CD4-positive, alpha-beta T cell treated with Interleukin-4 for 4 hours (primary cell): ENCODE measurements at places on chromosomes 5 and 9.

- no peak for DNase-seq
Observed at GRCh38 chr9:82957529-82958379, 105.2 kb downstream of the RASEF start.

DNA sequence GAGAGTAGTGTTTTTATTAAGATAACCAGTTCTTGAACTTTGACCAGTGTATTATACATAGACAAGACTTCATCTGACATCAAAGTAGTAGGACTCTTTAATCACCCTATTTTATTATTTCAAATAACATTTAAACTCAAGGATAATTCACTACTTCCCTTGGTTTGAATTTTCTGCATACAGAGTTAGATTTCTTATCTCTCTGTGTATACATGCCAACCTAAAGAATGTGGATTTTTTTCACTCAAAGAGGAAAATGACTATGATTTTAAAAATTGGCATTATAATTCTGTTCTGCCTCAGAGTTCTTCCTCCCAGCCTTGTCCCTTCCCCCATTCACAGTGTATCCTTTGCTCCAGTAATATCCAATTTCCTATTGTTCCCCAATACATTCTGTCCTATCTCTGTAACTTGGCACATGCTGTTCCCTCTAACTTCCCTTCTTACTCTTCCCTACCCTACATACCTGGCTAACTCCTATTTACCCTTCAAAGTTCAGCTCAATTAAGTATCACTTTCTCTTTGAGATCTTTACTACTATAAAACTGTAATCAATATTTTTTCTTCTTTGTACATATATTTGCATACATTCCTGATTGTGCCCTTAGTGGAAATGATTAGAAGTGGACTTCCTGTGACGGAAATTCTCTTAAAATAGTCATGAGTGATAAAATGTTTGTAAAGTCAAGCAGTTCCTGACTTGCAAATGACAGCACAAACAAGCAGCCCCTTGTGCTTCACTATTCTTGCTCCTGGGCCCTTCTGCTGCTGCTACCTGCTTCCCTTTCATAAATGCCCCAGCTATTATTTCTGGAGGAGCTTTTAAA lies 38.1 kb upstream of the DENND4C start:
- DNase-seq: no peak

GRCh38 chr5:78280261-78280660 lies 14.2 kb downstream of the AP3B1 start:
- DNase-seq: no peak

GRCh38 chr5:145118127-145118526 lies 717.0 kb downstream of the PRELID2 start:
- DNase-seq: no peak

- DNase-seq: no peak
Observed at GRCh38 chr5:168177831-168178450, 113.5 kb upstream of the WWC1 start.

GRCh38 chr5:50445296-50445949 lies 4.3 kb upstream of the EMB start:
- DNase-seq: peak; percentile 71

DNA sequence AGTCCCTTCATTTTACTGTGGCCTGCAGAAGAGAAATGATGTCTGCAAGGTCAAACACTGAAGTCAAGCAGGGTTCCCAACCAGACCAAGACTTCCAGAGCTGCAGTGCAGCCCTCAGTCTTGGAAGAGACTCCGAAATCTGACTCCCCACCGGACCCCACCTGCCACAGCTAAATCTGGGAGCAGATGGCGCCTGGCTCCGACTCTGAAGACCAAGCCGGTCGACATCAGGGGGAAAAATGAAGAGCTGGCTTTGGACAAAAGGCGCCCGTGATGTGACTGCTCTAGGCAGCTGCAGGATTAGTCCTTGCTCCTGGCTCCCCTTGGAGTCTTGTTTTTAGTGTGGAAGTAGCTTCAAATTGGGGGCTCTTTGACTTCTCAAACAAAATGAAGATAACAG lies 72.4 kb upstream of the ZNF622 start:
- DNase-seq: no peak

DNA sequence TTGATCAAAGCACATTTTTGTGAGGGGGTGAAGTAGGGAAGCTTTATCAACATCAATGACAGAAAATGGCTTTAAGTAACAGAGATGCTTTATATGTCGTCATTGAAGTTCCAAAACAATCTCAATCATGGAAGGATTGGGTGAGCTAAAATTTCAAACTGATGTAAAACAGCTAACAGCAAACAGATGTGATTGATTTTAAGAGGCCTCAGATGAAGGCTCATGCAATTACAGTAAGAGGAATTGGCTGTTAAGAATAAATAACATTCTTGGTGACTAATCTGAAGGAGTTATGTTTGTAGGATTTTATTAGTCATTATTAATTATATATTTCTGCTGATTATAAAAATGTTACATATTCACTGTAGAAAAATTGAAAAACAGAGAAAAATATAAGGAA lies 63.5 kb upstream of the PUM3 start:
- no peak for DNase-seq

GRCh38 chr9:32503008-32503407 lies 23.0 kb downstream of the RIGI start:
- no peak for DNase-seq

DNA sequence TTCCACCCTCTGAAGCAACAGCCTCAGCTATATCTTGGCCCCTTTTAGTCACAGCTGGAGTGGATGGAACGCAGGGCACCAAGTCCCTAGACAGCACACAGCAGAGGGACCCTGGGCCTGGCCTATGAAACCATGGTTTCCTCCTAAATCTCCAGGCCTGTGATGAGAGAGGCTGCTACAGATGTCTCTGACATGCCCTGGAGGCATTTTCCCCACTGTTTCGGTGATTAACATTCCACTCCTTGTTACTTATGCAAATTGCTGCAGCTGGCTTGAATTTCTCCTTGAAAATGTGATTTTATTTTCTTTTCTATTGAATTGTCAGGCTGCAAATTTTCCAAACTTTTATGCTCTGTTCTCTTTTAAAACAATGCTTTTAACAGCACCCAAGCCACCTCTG lies 384.8 kb downstream of the PRR16 start:
- DNase-seq: no peak

DNA sequence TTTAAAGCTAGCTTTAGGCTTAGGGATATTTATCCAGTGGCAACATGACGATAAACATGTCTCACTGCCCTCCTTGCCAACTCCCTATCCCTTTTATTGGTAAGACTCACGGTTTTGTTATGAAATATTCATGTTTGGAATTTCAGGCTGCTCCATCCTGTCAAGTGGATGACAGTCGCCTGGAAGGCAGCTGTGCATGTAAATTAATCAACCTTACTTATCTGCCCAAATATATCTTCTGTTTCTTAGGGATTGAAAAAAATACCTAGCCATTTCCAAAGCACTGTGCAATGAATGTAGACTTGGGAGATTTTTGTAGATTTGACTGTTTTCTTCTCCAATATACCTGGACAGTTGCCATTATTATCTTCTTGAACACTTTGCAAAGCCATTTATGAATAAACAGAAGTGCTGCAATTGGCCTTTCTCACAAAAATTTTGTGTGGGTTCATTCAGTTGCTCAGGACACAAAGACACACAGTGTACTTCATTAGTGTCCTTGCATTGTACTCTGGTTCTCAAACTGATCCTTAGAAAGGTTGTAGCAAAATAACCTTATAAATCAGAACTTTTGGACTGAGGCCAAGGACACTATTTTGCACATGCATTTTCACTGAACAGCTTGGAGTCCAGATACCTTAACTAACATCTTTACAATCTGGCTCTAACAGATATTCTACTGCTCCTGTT lies 889.4 kb upstream of the SEMA6A start:
- no peak for DNase-seq
